ENCODE measurements at places on chromosomes 5 and 9.
A peak's percentile ranks its signal among the peaks of the same experiment; 100 is the strongest.

DNA sequence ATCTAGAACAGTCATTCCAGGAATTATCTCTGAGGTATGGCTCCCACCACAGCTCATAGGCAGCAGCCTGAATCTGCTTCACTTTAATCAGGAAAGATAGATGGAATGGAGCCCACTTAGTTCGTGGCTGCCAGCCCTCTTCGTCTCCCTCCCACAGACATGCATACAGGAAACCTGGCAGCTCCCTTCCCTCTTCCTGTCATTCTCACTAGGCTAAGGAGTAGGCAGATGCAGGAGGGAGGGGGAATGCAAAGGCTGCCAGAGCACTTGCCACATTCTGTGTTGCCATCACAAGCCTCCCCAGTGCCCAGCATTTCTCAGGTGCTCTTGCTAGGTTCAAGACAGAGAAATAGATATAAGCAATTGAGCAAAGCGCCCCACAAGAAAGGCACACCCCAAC is 378.9 kb downstream of the ELAVL2 start:
- DNase-seq = no peak

- DNase-seq = no peak
These were observed 8.0 kb upstream of the UBAC1 start for GRCh38 chr9:135969064-135969683.

GRCh38 chr5:127667926-127668325 is 19.0 kb downstream of the CTXN3 start:
- DNase-seq = no peak

DNA sequence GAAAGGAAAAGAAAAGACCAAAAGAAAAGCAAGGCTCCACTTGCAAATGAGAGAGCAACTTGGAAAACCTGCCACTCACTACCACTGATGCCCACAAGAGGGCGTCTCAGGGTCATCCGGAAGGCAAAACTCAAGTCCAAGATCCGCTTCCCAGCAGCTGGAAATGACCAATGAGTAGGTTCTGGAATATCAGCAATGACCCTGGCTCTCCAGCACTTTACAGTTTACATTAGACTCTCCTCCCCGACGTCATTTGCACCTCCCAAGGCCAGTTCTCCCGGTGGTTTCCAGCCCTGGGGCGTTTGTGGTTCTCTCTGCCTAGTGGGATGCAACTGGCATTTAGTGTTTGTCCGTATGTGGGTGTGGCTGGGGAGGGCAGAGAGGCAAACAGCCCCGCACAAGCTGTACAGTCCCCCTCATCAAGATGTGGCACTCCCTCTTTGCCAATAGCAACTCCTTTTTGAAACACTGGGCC is 193.8 kb upstream of the ZNF618 start:
- peak; percentile 73 for DNase-seq

DNA sequence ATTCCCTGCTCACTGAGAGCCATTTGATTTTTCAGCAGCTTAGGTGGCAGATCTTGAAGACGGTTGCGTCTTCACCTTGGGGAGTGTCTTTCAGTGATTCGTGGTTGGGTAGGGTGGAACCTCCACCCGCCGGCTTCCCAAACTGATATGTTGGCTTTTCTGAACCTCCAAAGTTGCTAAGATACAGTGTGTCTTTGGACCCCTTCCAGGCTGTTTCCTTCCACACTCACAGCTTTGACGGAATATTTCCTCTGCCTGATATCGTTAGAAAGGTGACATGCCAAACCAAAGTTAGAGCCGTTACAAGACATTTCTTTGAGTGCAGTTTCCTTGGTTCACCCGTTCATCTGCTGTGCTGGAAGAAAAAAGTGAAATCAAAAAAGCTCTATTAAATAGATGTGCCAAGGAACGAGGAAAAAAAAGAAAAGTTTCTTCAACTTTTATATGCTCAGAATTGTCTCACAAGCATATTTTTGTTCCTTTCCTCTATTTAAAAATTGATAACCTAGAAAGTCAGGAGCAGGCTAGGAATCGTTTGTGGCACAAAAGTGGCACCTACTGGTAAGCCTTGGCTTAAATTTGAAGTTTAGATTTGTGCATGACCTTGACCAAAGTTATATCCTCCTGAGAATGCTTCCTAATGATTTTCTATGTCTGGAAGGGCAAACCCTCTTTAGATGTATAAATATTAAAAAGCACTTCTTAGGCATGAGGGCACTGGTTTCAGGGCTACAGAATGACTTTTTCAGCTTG is 270.7 kb upstream of the WWC1 start:
- DNase-seq = no peak
